ENCODE measurements at places on chromosomes 1 and 21. TPM values are rescaled to one million over a fixed set of nuclear protein-coding genes. Genes with fewer than 3 reads are reported as not detected.

Gene GADD45A
- 105 TPM for total RNA-seq

Gene CEP170
- 55.2 TPM for total RNA-seq

Gene TNFSF4
- 0.89 TPM for total RNA-seq

DNA sequence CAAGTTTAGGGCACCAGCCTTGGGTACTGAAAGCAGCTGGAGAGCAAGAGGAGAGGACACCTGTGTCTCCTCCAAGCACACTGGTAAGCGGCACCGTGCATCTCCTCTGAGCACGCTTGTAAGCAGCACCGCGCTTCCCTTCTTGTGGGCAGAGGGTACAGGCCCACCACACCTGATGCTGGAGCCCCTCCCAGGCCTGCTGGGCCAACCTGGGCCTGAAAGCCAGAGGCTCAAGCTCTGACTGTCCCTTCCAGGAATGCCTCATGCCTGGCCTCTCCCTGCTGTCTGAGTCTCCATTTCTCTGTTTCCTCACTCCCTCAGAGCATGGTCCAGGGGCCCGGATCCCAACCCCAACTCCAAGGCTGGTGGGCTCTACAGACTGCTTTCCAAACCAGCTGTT, 25.9 kb downstream of the DMBX1 start:
- no peaks in the 10 kb centered on the region for H3K27me3 ChIP-seq
- H3K4me3 ChIP-seq: no peak overlapping the region
- H3K4me1 ChIP-seq: peaks cover 44% of the 10 kb centered on the region
- no peaks in the 10 kb centered on the region for H3K36me3 ChIP-seq
- no peak for DNase-seq

DNA sequence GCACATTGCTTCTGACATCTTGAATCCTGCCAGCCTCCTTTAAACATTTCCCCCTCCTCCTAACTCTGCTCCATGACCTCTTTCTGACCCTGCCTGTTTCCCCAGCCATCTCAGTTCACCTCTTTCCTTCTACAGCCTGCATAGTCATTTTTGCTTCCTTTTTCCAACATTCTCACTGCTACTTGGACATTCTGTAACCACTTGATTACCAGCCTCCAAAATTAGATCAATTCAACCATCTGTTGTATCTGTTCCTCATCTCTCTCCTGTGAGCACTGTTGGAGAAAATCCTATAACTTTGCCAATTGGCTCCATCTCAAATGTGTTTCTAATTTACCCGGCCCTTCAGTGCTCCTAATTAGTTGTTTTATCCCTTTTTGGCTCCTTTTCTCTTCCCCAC, 27.5 kb upstream of the GPR88 start:
- no peaks in the 10 kb centered on the region for H3K27me3 ChIP-seq
- DNase-seq: no peak

DNA sequence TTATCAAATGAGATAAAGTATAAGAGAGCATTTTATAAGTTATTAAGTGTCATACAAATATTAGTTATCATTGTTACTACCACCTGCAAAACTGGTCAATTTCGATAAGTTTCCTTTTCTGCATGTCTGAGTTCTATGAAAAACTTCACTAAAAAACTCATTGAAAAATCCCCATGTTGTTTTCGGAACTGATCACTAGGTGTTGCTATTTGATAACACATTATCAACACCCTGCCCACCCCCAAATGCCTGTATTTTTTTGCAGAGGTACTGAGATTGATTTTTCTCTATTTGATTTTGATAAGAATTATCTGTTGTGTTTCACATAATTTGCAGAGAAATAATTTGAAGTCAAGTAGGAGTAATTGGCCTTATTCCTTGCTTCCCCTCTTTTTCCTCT, 22.1 kb upstream of the DISP1 start:
- H3K27ac ChIP-seq: no peak overlapping the region
- no peak for DNase-seq
- no peak overlapping the region for H3K4me3 ChIP-seq
- no peaks in the 10 kb centered on the region for H3K36me3 ChIP-seq

DNA sequence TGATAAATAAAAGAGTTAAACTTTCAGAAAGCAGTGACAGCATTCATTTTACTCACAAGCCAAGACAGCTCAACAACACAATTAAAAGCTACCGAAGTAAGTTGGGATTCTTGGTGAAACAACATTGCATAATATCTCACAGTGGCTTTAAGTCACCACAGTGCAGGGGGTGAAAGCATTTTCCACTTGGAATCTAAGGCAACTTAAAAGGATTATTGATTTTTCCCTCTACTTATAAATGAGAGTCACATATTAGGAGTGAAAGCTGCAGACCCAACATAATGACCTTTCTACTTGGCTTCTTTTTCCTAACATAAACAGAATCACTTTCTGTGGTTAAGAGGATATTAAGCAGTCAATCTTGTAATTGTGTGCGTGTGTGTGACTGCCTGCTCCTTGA, 536.6 kb upstream of the CXADR start:
- no peak for DNase-seq
- H3K36me3 ChIP-seq: no peaks in the 10 kb centered on the region
- no peaks in the 10 kb centered on the region for H3K27me3 ChIP-seq
- no peak overlapping the region for H3K4me3 ChIP-seq
- H3K27ac ChIP-seq: no peak overlapping the region

DNA sequence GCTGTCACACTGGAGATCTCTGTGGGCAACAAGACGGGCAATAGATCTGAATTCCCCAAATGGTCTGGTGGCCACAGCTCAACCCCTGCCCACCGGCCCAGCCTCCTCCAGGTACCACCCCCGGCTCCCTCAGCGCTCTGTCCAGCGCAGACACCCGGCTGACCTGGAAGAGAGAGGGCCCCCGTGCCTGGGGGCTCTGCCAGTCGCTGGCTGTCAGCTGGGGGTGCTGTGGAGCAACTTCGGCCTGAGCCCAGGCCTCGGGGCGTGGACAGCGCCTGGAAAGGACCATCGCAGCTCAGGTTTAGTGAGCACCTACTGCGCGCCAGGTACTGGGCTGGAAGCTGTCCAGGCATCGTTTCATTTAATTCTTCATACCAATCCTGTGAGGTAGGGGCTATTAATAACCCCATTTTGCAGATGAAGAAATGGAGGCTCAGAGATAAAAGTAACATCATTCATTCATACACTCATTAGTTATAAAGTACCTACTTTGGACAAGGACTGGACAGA, 51.0 kb downstream of the AHDC1 start:
- H3K36me3 ChIP-seq: peaks cover 22% of the 10 kb centered on the region
- no peak overlapping the region for H3K4me3 ChIP-seq
- H3K27me3 ChIP-seq: no peaks in the 10 kb centered on the region
- H3K4me1 ChIP-seq: peaks cover 29% of the 10 kb centered on the region

- peaks cover 17% of the 10 kb centered on the region for H3K4me1 ChIP-seq
- H3K4me3 ChIP-seq: no peak overlapping the region
- H3K27me3 ChIP-seq: no peaks in the 10 kb centered on the region
- H3K27ac ChIP-seq: no peak overlapping the region
- DNase-seq: no peak
Observed at GRCh38 chr1:165845992-165846748, 18.8 kb downstream of the UCK2 start.

GRCh38 chr1:219988387-219988786, 57.9 kb downstream of the EPRS1 start:
- no peak for DNase-seq
- H3K27me3 ChIP-seq: no peaks in the 10 kb centered on the region
- peaks cover 20% of the 10 kb centered on the region for H3K36me3 ChIP-seq

DNA sequence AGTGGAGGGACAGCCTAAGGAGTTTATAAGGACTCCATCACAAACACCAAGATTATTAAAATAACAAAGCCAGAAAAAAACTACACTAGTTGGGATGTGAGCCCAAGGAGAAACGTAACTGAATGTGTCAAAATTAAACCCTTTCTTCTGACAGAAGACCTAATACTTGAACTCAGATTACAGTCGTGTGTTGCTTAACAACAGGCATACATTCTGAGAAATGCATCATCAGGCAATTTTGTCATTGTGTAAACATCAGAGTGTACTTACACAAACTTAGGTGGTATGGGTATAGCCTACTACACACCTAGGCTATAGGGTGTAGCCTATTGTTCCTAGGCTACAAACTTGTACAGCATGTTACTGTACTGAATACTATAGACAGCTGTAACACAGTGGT, 23.4 kb downstream of the DSTYK start:
- H3K27ac ChIP-seq: no peak overlapping the region
- H3K27me3 ChIP-seq: no peaks in the 10 kb centered on the region
- peaks cover 5% of the 10 kb centered on the region for H3K4me1 ChIP-seq
- H3K4me3 ChIP-seq: no peak overlapping the region
- no peak for DNase-seq
- no peaks in the 10 kb centered on the region for H3K36me3 ChIP-seq

Gene ELF3
- total RNA-seq: 200 TPM

- H3K27ac ChIP-seq: no peak overlapping the region
- no peak overlapping the region for H3K4me3 ChIP-seq
- DNase-seq: no peak
- H3K27me3 ChIP-seq: no peaks in the 10 kb centered on the region
- H3K36me3 ChIP-seq: no peaks in the 10 kb centered on the region
- no peaks in the 10 kb centered on the region for H3K4me1 ChIP-seq
Observed at GRCh38 chr1:183270541-183271141, 84.6 kb downstream of the LAMC2 start.

Gene KRTAP12-2
- not detected for total RNA-seq

Gene CFHR1
- 0.34 TPM for total RNA-seq

GRCh38 chr1:59185163-59185860, 111.6 kb upstream of the FGGY start:
- no peak overlapping the region for H3K4me3 ChIP-seq
- no peak overlapping the region for H3K27ac ChIP-seq
- DNase-seq: no peak
- H3K27me3 ChIP-seq: no peaks in the 10 kb centered on the region

- no peak for DNase-seq
- H3K27ac ChIP-seq: no peak overlapping the region
- no peak overlapping the region for H3K4me3 ChIP-seq
- no peaks in the 10 kb centered on the region for H3K27me3 ChIP-seq
Observed at GRCh38 chr1:61956784-61957183, 214.5 kb downstream of the PATJ start.

GRCh38 chr21:45334591-45335081, 46.9 kb upstream of the POFUT2 start:
- DNase-seq: no peak
- no peak overlapping the region for H3K4me3 ChIP-seq
- H3K36me3 ChIP-seq: no peaks in the 10 kb centered on the region
- no peak overlapping the region for H3K27ac ChIP-seq
- H3K27me3 ChIP-seq: no peaks in the 10 kb centered on the region
- H3K4me1 ChIP-seq: peaks cover 19% of the 10 kb centered on the region

GRCh38 chr1:11059155-11059967, 457 bp downstream of the SRM start:
- no peaks in the 10 kb centered on the region for H3K27me3 ChIP-seq
- H3K27ac ChIP-seq: peak overlapping the region; percentile 90

Gene SPRR2B
- not detected for total RNA-seq

GRCh38 chr1:71068325-71069240, 12.3 kb downstream of the ZRANB2 start:
- peaks cover 78% of the 10 kb centered on the region for H3K36me3 ChIP-seq
- H3K4me1 ChIP-seq: no peaks in the 10 kb centered on the region
- no peaks in the 10 kb centered on the region for H3K27me3 ChIP-seq
- no peak for DNase-seq

DNA sequence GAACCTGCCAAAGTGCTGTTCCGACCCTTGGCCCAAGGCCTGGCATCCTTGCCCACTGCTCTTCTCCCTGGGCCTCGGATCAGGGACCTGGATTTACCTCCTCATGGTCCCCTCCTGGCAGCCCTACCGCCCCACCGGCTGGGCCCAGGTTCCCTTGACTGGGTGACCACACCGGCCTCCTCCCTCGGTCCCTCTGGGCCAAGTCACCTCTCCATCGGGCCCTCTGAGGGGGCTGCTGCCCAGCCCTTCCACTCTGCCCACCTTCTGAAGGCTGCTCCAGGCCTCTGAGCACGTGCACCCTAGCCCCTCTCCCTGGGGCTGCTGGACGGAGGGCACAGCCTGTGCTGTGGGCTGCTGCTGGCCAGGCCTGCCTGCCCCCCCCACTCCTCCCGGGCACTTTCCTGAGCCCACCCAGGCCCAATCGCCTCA, 9.3 kb upstream of the MMEL1 start:
- H3K36me3 ChIP-seq: no peaks in the 10 kb centered on the region
- H3K27ac ChIP-seq: peak overlapping the region; percentile 92
- H3K4me1 ChIP-seq: peaks cover 28% of the 10 kb centered on the region
- H3K27me3 ChIP-seq: no peaks in the 10 kb centered on the region
- DNase-seq: no peak

Gene IL23R
- total RNA-seq: not detected

DNA sequence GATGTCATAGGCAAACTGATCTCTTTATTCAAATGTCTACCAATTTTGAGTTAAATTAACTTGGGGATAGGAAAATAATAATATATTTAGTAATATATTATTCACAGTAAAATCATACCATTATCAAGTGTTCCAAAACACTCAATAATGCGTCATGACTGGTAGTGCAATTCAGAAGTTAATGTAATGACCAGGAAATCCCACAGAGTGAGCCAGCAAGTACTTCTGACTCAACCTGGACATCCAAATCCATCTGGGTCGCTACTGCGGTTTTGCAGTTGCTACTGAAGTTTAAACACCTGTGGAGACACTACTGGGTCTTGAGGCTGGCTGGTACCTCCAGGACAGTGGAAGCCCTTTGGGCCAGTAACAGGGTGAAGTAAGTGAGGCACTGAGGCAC, 44.8 kb downstream of the DPYD start:
- no peaks in the 10 kb centered on the region for H3K4me1 ChIP-seq
- H3K36me3 ChIP-seq: no peaks in the 10 kb centered on the region
- no peak overlapping the region for H3K4me3 ChIP-seq
- no peak for DNase-seq

- no peak overlapping the region for H3K4me3 ChIP-seq
- H3K27me3 ChIP-seq: no peaks in the 10 kb centered on the region
- no peaks in the 10 kb centered on the region for H3K36me3 ChIP-seq
- no peak overlapping the region for H3K27ac ChIP-seq
- H3K4me1 ChIP-seq: peaks cover 26% of the 10 kb centered on the region
Observed at GRCh38 chr1:17212009-17212408, 7.1 kb downstream of the PADI1 start.

Gene TNFRSF9
- 0.20 TPM for total RNA-seq

Gene HPCAL4
- 5.2 TPM for total RNA-seq

Gene CAMK1G
- total RNA-seq: not detected

- H3K27me3 ChIP-seq: no peaks in the 10 kb centered on the region
- DNase-seq: no peak
- H3K4me3 ChIP-seq: no peak overlapping the region
- no peak overlapping the region for H3K27ac ChIP-seq
Observed at GRCh38 chr1:54118704-54119103, 34.1 kb downstream of the CDCP2 start.

DNA sequence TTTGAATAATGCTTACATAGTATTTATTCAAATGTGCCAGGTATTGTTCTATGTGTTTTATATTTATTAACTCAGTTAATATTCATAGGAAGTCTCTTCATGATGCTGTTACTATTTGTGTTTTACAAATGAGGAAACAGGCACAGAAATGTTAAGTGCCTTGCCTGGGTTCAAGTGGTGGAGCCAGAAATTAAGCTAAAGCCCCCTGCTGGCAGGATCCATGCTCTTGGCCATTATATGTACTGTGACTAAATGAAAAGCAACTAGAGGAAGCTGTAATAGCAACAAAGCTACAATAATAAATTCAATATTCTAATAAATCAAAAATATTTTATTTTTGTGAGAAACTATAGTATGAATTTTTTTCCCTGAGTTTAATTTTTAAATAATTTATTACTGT, 30.0 kb downstream of the IARS2 start:
- H3K4me1 ChIP-seq: no peaks in the 10 kb centered on the region
- no peak overlapping the region for H3K27ac ChIP-seq
- DNase-seq: peak; percentile 7
- H3K27me3 ChIP-seq: no peaks in the 10 kb centered on the region
- H3K36me3 ChIP-seq: peaks cover 11% of the 10 kb centered on the region

All from HCT116 (cell line).